ENCODE measurements at places on chromosomes 2 and 18.

DNA sequence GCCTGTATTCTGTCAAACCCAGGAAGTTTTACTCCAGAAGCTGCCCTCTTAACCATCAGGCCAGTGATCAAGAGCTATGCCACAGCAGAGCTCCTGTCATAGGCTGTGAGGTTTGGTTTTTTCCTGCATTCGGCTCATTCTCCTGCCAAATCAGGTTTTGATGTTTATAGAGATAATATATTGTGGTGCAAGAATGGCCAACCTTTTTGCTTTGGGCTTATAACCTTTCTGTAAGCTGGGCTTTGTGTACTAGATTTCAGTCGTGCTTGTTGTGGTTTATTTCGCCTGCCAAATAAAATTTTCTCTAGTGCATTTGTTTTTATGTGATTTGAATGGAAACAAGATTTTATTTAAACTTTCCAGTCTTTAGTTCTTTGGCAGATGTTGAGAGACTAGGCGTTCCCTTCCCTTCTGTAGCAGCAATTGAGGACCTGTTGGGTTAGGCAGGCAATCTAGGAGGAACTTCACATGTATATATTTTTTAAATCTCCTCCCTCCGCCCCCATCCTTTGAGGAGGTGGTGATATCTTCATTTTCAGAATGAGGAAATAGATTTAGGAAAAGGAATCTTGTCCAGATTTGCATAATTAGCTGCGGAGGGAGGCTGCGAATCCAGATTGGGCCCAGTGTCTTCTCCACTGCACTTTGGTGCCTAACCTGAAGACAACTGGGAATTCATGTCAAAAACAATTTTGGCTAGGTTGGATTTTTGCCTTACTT, 2.6 kb downstream of the KDM3A start:
- no peak for DNase-seq

DNA sequence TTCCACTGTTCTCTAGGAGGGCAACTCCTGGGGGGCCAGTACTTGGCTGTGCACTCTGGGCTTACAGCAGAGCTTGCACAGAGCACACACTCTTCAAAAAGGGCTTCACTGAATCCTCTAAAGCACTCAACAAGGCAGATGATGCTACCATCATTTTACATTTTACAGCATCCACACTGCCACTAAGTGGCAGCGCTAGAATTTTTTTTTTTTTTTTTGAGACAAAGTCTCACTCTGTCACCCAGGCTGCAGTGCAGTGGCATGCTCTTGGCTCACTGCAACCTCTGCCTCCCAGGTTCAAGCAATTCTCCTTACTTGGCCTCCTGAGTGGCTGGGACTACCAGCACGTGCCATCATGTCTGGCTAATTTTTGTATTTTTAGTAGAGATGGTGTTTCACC, 8.6 kb downstream of the AMMECR1L start:
- no peak for DNase-seq

GRCh38 chr18:43757273-43757672, 480.0 kb upstream of the SYT4 start:
- no peak for DNase-seq

GRCh38 chr2:232744963-232745362, 31.4 kb downstream of the KCNJ13 start:
- no peak for DNase-seq

- no peak for DNase-seq
Measured at GRCh38 chr2:161709428-161709827, 85.2 kb downstream of the SLC4A10 start.

DNA sequence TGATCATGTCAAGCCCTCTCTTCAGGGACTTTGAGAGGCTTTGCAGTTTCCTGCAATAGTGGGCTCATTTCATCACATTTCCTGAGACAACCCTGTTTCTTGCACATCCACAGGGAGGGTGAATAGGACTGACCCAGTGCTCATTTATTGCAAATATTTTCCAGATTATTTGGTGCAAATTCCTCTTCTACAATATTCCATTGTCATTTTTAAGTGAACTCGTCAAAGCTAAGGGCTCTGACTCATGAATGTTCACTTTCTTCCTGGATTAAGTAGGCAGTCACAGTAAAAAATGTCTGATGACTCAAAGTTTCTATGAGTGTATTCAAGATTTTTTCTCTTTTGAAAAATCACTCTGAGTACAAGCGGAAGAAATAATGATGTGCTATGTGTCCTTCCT, 225.5 kb upstream of the GALNT5 start:
- DNase-seq, result no peak

DNA sequence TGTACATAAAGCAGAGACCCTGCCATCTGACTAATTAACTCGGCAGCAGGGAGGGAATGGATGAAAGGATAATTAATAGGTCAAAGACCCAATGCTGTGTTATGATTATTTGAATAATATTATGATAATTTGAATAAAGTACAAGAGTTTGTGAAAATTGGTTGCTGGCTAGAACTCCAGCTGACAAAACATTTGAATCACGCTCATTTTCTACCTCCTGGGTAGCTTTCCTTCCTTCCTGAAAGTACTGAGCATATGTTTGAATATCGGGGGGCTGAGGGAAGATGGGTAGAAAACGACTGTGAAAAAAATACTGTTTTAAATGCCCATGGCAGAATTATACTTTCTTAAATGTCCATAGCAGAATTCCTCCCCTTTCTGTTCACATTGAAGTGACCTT, 243.6 kb upstream of the RBMS1 start:
- DNase-seq, result no peak

DNA sequence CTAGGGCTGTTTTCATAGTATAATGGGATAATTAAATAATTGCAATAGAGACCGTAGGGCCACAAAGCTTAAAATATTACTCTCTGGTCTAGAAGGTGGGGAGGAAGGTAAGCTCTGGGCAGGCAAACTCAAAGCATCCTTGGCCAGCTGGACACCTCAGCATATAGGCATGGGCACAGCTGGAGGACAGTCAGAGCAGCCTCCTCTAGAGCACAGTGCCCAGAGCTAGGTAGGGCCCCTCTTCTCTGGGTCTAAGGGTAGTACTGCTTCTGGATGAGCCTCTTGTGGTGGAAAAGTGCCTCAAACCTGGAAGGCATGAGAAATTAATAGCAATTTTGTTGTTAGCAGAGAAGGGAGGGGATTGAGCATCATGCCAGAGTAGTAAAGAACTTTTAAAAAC, 291.3 kb upstream of the FBXO11 start:
- DNase-seq, result no peak

DNA sequence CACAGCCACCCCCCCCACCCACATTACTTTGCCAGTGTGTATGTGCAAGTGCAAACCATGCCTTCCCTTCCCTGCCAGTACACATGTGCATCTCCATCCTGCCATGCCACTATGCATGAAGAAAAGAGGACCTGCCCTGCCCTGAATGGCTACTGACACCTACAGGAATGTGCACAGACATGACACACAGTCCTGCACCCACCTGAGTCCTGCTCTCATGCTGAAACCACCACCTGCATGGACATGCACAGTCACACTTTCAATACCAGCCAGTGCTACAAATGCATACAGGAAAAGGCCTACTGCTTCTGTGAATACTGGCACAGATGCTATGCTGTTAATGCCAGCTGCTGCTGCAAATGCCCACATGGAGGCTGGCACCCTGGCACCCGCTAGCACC, 334.4 kb upstream of the DLGAP1 start:
- DNase-seq, result no peak

- peak; percentile 71 for DNase-seq
Measured at GRCh38 chr2:37916512-37917082, 8.5 kb upstream of the RMDN2 start.

GRCh38 chr18:28588884-28589549, 412.1 kb upstream of the CDH2 start:
- DNase-seq, result no peak

DNA sequence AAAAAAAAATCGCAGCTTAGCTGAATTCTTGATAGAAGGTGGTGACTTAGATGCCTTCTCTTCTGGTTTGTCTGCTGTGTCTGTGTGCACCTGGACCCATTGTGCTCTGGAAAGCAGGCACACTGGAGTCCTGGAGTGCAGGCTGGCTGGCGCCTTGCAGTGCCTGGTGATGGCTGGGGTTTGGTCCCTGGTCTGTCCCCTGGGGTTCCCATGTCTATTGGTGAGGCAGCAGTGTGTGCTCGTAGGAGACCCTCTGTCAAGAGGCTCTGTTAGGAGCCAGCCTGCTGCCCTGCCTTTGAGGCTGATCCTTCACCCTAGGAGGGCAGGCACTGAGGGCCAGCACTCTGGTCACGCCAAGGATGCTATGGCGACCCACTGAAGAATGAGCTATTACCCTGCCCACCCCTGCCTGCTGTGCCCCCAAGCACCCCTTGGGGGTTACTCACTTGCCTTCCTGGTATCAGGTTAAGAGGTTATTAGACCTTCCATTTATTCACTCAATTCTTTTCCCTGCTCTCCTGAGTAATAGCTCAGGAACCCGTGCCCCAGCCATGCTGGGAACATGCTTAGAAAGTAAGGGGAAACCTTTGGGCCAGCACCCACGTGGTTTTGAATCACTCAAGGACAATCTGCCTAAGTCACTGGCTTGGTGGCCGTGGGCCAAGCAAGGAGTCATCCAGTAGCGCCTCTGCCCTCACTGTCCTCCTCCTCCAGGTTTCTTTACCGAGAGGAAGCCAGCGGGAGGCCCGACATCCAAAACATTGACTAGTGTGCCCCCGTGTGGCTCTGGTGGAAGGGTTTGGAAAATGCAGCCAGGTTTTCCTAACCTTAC, 284.5 kb downstream of the PRKCE start:
- peak; percentile 95 for DNase-seq

- DNase-seq, result no peak
Measured at GRCh38 chr2:162824304-162824703, 14.3 kb downstream of the KCNH7 start.

- DNase-seq, result no peak
Measured at GRCh38 chr2:135952891-135953290, 32.5 kb downstream of the DARS1 start.

GRCh38 chr2:28975671-28976070, 5.4 kb upstream of the TOGARAM2 start:
- no peak for DNase-seq

GRCh38 chr2:33782395-33783230, 183.5 kb upstream of the FAM98A start:
- DNase-seq, result no peak

- DNase-seq, result no peak
Measured at GRCh38 chr2:182587831-182588230, 128.2 kb upstream of the DNAJC10 start.

DNA sequence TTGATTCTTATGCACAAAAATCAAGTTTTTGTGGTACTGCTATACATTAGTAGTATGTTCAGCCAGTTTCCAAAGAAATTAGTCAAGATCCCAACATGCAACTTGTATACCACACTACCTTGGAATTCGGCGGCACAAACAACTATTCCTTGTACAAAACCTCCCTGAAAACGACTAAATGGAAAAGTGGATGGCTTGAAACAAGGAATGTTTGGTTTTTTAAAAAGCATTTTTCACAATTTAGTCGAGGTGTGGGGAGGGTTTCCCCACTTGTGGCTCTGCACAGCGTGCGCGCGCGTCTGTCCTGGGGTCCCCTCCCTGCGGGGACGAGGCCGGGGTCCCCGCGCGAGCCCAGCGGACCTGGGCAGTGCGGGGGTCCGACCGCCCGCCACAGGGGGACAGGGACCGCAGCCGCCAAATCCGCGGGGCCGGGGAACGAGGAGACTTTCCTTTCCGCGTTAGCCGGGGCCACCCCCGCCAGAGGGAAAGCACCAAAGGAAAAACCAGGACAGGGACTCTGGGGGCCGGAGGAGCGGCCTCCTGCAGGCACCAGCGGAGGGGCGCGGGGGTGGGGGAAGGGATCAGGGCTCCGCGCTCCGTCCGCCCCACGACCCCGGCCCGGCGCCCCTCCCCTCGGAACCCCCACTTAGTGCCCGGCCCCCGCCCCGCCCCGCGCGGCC, 534 bp upstream of the SOCS6 start:
- DNase-seq, result peak; percentile 61

DNA sequence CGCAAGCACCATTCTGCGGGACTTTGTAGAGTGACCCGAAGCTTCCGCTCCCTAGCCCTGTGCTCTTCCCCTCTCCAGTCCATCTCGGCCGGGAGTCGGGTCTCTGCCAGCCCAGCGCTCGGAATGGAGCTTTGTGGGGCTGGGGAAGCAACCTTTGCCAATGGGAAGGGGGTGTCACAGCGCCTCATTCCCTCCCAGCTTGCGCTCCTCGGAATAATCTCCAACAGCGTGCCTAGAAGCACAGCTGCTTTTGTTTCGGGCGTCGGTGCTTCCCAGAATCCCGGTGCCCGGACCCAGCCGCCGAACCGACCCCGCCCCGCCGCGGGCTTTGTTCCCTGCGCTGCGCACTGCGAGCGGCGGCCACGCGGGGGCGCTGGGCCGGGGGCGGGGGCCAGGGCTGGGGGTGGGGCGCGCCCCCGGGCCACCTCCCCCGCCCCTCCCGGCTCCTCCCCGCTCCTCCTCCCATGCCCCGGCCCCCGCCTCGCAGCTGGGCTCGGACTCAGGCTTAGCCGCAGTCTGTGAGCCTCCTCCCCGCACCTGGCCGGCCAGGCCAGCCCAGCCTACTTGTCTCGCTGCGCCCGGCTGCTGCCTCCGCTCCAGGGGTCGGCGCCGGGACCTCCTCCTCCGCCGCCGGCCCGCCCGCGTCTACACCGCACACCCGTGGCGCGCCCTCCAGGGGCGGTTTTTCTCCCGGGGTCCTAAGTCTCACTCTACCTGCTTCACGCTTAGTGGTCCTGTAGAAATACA, 77.7 kb upstream of the SMAD2 start:
- peak; percentile 73 for DNase-seq

GRCh38 chr2:167790781-167791450, 456.5 kb downstream of the STK39 start:
- no peak for DNase-seq

GRCh38 chr2:62994206-62994605, 56.4 kb upstream of the OTX1 start:
- no peak for DNase-seq

- no peak for DNase-seq
Measured at GRCh38 chr2:11481789-11482472, 16.0 kb upstream of the E2F6 start.

DNA sequence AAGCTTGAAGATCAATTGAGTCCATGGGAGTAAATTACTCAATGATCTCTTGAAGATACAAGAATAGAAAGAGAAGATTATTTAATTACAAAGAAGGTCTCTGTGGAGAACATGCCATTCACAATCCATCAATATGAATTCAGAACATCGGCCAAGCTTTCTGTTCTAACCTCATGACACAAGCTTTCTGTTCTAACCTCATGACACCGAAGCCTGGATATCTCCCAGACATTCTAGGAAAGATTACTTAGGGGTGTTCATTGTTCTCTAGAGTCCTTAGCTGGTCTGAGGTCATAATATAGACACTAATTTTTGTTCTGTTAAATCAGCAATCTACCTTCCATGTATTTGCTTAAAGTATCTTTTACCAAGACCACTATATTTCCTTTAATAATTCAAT, 95.5 kb downstream of the RDH14 start:
- DNase-seq, result no peak

- no peak for DNase-seq
Measured at GRCh38 chr2:73746015-73746876, 9.1 kb upstream of the TPRKB start.
